ENCODE measurements at places on chromosomes 2 and 18.

- no peak for DNase-seq
Measured at GRCh38 chr18:49560277-49560623, 1.6 kb upstream of the LIPG start.

- no peak for DNase-seq
Measured at GRCh38 chr2:1310202-1310601, 103.1 kb upstream of the TPO start.

GRCh38 chr2:62627667-62628066 lies 77.8 kb upstream of the EHBP1 start:
- DNase-seq = no peak

DNA sequence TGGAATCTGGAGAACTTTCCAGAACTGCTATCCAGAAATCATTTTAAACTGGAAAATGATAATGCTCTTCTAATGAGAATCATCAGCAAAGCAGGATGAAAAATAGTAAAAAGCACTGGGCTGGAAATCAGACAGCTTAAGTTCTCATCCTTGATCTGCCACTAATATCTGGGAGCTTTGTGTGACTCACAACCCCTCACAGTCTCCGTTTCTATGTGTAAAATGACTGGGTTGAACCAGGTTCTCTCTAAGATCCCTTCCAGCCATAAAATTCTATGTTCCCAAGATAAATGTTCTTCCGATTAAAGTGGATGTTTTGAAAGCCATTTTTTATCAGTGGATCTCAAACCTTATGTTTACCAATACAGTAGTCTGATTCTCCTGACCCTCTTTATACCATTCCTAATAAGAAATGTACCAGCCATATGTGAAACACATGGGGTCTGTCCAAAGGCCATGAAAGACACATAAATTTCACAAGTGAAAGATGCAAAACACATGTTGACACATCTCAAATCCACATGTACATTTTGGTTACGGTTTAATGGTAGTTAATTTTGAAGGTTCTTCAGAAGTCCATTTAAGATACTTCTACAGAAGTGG lies 188.8 kb downstream of the EN1 start:
- DNase-seq = no peak

- DNase-seq = no peak
Measured at GRCh38 chr2:235740821-235741220, 247.0 kb downstream of the AGAP1 start.

GRCh38 chr2:3481736-3482362 lies 37.5 kb downstream of the ADI1 start:
- DNase-seq = no peak

GRCh38 chr2:20514596-20515269 lies 67.9 kb downstream of the RHOB start:
- DNase-seq = no peak

DNA sequence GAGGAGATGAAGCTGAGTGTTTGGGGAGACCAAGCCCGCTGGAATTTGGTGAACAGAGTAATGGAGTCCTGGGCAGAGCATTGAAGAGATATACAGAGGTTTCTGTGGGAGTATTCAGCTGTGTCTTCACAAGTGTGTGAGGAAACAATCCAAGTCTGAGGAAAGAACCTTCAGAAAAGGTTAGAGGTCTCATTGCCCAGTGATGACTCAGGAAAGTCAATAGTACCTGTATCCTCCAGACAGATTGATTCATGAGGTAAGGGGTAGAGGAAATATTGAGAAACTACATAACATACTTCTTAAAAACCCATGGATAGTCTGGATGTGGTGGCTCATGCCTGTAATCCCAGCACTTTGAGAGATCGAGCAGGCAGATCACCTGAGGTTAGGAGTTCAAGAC lies 392.3 kb downstream of the GALNT13 start:
- no peak for DNase-seq

Measured in CD4-positive, alpha-beta T cell treated with Interferon alpha-2 for 1 hour (primary cell).